ENCODE measurements at places on chromosomes 1 and 21.

DNA sequence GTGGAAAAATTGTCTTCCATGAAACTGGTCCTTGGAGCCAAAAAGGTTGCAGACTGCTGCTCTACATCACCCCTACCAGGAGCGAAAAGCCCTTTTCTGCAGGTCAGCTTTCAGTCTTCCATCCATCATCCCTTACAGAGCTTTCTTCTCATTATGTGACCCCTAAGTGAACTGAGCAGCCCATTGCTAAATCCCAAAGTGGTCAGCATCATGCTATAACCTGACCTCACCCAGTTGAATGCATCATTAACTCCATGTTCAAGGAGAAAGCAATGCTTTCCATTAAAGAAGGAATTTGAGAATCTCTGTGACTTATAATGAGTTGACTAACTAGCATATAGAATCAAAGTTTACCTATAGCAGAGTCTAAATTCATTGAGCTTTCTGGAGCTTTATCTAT lies 10.4 kb upstream of the IL24 start:
- H3K4me3 ChIP-seq = no peak overlapping the region
- no peaks in the 10 kb centered on the region for H3K36me3 ChIP-seq
- no peak for DNase-seq
- no peaks in the 10 kb centered on the region for H3K4me1 ChIP-seq

- no peaks in the 10 kb centered on the region for H3K4me1 ChIP-seq
- H3K36me3 ChIP-seq = no peaks in the 10 kb centered on the region
- H3K4me3 ChIP-seq = no peak overlapping the region
- H3K27me3 ChIP-seq = no peaks in the 10 kb centered on the region
Measured at GRCh38 chr1:219296430-219297355, 123.0 kb downstream of the LYPLAL1 start.

DNA sequence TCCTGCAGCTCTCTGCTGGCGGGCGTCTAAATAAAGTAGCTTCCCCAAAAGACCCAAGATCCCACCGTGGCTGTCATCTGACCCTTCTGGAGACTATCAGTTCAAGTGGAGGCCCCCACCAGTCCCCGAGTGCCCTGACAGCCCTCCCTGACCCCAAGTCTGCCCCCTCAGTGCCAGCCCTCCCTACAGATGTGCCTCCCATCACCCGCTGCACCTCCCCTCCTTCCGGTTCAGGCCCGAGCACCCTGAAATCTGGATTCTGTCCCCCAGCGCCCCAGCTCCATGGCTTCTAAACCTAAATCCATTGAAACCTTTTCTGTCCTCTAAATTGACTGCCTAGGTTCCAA lies 595 bp downstream of the IL10RB start:
- DNase-seq = no peak
- H3K36me3 ChIP-seq = peaks cover 25% of the 10 kb centered on the region
- H3K4me3 ChIP-seq = peak overlapping the region; percentile 96
- H3K27me3 ChIP-seq = no peaks in the 10 kb centered on the region

GRCh38 chr1:247681288-247681897 lies 1.9 kb upstream of the OR13G1 start:
- H3K4me1 ChIP-seq = no peaks in the 10 kb centered on the region
- H3K27me3 ChIP-seq = no peaks in the 10 kb centered on the region
- no peak overlapping the region for H3K27ac ChIP-seq
- DNase-seq = peak; percentile 5
- no peak overlapping the region for H3K4me3 ChIP-seq

DNA sequence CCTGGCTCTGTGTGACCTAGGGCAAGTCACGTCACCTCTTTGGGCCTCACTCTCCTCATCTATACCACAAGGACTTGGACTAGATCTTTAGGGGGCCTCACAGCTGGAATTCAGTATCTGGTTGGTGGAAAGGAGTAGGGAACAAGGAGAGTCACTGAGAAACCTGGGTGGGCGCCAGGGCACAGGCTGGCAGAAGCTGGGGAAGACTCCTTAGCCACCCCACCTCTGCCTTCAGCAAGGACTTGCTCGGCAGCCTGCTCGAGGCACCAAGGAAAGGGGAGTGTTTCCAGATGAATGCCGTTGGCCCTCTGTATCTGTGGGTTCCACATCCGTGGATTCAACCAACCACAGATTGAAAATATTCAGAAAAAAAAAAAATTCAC lies 1.2 kb upstream of the OPTC start:
- no peaks in the 10 kb centered on the region for H3K27me3 ChIP-seq
- H3K27ac ChIP-seq = no peak overlapping the region
- no peak overlapping the region for H3K4me3 ChIP-seq
- no peak for DNase-seq

- peak overlapping the region; percentile 70 for H3K4me3 ChIP-seq
- H3K36me3 ChIP-seq = peaks cover 15% of the 10 kb centered on the region
- H3K4me1 ChIP-seq = peaks cover 5% of the 10 kb centered on the region
Measured at GRCh38 chr1:161133220-161133740, 813 bp upstream of the DEDD start.

GRCh38 chr1:156644146-156644545 lies 2.2 kb downstream of the BCAN start:
- no peak for DNase-seq
- no peak overlapping the region for H3K4me3 ChIP-seq
- H3K36me3 ChIP-seq = peaks cover 3% of the 10 kb centered on the region

- H3K27me3 ChIP-seq = no peaks in the 10 kb centered on the region
- H3K36me3 ChIP-seq = peaks cover 21% of the 10 kb centered on the region
- DNase-seq = peak; percentile 37
- H3K27ac ChIP-seq = peak overlapping the region; percentile 94
- H3K4me1 ChIP-seq = peaks cover 34% of the 10 kb centered on the region
- H3K4me3 ChIP-seq = peak overlapping the region; percentile 83
Measured at GRCh38 chr1:173478094-173478674, 1.0 kb downstream of the PRDX6 start.

DNA sequence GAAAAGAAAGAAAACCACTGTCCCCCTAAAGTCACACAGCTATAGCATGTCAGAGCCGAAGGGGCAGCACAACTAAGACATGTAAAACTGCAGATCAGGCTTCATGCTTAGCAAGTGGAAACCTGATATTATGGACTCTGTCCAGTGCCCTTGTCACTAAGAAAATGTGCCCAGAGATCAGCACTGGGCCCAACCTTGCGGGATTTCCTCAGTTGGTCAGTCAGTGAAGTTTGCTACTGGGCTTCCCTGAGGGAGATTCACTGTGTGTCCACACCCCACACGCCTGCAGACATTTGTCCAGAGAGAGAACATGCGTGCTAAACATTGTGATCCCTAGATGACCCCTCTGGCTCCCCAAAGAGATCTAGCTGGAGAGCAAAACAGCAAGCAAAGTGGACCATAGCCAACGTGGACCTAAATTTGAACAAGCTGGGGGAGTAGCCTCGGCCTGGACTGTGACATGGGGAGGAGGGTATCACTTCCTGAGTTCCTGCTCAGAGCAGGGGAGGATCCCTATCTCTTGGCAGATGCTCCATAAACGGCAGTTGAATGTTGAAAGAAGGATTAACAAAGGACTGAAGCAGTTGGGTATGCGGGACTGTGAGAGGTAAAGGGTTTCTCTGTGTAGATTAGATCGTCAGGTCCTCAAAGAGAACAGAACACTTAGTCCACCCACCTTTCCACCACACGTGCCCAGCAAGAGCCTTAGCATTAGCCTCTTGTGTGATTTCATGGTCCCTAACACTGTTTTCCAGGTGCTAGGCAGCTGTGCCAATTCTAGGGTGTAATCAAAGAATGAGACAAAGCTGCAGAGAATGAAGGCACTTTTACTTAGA lies 53.6 kb downstream of the GLUL start:
- H3K27ac ChIP-seq = no peak overlapping the region
- no peaks in the 10 kb centered on the region for H3K27me3 ChIP-seq
- DNase-seq = no peak
- no peaks in the 10 kb centered on the region for H3K4me1 ChIP-seq
- H3K36me3 ChIP-seq = no peaks in the 10 kb centered on the region

DNA sequence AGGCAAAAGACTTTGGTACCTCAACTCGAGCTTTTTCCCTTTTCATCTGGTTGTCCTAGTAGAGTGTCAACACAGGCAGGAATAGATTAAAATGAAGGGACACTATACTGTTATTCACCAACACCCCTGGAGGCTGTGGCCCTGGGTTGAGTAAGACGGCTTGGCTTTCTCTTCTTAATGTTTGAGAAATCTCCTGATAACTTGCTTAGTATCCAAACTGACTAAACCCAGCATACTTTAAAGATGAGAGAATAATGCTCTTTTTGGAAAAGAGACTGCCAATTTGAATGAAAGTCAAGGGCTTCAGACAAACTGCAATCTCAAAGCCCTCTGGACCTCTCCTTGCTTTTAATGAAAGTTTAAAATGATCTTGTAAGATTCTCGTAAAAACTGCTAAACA lies 2.6 kb upstream of the SLC30A1 start:
- H3K4me1 ChIP-seq = peaks cover 27% of the 10 kb centered on the region
- H3K36me3 ChIP-seq = no peaks in the 10 kb centered on the region
- H3K27me3 ChIP-seq = no peaks in the 10 kb centered on the region
- no peak overlapping the region for H3K4me3 ChIP-seq
- no peak for DNase-seq

DNA sequence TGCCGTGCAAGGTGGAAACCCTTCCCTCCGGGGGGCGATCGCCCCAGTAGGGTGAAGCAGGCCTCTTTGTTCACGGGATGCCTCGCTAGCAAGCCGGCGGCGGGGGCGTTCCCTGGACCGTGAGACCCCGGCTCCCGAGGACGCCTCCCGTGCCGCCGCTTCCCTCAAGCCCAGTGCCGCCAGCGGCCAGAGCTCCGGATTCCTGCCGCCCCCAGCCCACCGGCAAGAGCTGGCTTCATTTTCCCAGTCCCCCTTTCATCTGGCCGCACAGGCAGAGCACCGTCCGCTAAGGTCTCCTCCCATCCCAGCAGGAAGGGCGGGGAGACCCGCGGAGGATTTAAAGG lies 16.3 kb downstream of the IER5 start:
- peak overlapping the region; percentile 76 for H3K4me3 ChIP-seq
- peaks cover 3% of the 10 kb centered on the region for H3K27me3 ChIP-seq
- peak overlapping the region; percentile 74 for H3K27ac ChIP-seq
- no peaks in the 10 kb centered on the region for H3K36me3 ChIP-seq
- peaks cover 38% of the 10 kb centered on the region for H3K4me1 ChIP-seq

DNA sequence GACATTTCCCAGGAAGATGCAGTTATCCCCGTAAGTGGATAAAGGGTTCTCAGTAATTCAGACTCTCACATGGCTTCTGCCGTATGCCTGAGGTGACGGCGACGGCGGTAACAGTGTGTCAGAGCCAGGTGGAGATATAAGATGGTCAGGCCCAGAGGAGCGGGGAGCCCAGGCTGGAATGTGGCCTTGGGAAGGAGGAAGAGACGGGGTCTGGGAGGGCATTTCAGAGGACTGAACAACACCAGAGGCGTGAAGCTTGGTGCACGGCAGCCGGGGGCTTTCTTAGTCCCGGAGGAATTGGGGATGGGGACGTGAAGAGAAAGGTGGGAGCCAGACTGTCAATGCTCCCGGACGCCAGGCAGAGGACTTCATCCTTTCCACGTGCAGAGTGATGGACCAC lies 1.0 kb downstream of the RER1 start:
- H3K27me3 ChIP-seq = no peaks in the 10 kb centered on the region
- DNase-seq = no peak
- H3K27ac ChIP-seq = peak overlapping the region; percentile 84
- peaks cover 45% of the 10 kb centered on the region for H3K36me3 ChIP-seq

DNA sequence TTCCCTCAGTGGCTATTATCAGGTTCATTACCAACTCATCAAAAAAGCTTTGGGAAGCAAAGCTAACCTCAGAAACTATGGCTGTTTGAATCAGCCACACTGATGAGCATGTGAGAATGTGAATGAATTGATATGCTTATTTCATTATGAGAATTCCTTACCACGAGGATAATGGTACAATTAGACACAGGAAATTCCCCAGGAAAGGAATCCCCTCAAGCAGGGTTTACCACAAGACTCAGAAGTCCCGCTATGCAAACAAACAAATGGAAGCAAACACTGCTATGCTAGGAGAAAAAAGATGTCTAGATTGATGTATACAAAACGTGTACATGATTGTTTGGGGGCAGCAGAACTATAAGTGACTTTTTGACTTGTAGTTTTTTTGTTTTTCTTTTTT lies 205.0 kb downstream of the HMCN1 start:
- H3K27ac ChIP-seq = no peak overlapping the region
- DNase-seq = no peak
- H3K4me1 ChIP-seq = no peaks in the 10 kb centered on the region
- H3K4me3 ChIP-seq = no peak overlapping the region

DNA sequence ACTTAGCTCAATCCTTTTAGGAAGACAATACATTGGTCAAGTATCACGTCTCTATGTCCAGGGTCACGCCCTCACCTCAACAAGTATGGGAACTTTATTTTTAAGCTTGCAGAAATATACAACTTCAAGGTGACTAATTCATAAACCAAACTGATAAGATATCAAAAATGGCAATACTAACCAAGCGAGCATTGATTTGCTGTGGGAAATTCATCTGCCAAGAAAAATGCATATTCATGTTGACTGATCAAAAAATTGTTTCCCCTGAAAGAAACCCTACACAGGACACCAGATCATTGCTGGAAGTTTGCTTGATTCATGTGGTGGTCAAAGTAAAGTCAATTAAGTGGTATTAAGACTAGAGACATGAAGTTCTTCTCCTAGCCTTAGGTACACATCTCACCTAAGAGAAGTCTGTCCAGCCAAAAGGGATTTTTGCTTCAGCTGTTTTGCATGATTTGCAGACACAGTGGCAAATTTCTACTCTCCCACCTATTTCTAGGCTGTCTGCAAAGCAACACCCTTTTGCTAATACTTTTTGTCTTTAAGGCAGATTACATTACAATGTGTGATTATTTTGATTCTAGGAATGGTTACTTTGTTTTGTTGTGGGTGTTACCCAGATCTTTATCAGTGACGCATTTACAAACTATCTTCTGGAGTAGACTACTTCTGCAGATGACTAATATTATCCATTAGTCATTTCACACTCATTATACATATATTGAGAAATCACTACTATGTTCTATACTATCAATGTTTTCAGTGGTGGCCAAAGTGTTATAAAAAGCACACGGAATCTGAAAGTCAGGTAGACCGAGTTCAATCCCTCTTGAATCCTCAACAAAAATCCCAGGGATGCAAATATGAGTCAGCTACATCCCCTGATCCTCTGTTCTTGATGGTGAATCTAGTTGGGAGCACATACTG lies 12.4 kb downstream of the SAMSN1 start:
- H3K27ac ChIP-seq = no peak overlapping the region
- DNase-seq = no peak
- H3K4me1 ChIP-seq = no peaks in the 10 kb centered on the region
- no peaks in the 10 kb centered on the region for H3K27me3 ChIP-seq

DNA sequence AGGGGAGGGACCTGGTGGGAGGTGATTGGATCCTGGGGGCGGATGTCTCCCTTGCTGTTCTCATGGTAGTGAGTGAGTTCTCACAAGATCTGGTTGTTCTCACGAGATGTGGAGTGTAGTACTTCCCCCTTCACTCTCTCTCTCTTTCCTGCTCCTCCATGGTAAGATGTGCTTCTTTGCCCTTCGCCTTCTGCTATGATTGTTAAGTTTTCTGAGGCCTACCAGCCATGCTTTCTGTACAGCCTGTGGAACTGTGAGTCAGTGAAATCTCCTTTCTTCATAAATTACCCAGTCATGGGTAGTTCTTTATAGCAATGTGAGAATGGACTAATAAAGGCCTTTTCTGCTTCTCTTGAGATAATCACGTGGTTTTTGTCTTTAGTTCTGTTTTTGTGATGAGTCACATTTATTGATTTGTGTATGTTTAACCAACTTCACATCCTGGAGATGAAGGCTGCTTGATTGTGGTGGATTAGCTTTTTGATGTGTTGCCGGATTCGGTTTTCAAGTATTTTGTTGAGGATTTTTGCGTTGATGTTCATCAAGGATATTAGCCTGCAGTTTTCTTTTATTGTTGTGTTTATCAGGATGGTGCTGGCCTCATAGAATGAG lies 45.5 kb downstream of the RABGAP1L start:
- no peak for DNase-seq
- H3K4me3 ChIP-seq = no peak overlapping the region
- H3K27ac ChIP-seq = no peak overlapping the region
- H3K36me3 ChIP-seq = peaks cover 2% of the 10 kb centered on the region
- H3K4me1 ChIP-seq = no peaks in the 10 kb centered on the region
- H3K27me3 ChIP-seq = no peaks in the 10 kb centered on the region
